Right atrium auricular region (tissue), 2 donors: ENCODE measurements at places on chromosomes 5 and 9. TPM values are rescaled to one million over a fixed set of nuclear protein-coding genes. Genes with fewer than 3 reads are reported as not detected.

GRCh38 chr5:134141331-134142050, 27.0 kb downstream of the TCF7 start:
- H3K27ac ChIP-seq: no peak overlapping the region
- H3K4me3 ChIP-seq: no peak overlapping the region
- DNase-seq: peak; percentile 50
- no peaks in the 10 kb centered on the region for H3K27me3 ChIP-seq
- H3K36me3 ChIP-seq: peaks cover 43% of the 10 kb centered on the region

DNA sequence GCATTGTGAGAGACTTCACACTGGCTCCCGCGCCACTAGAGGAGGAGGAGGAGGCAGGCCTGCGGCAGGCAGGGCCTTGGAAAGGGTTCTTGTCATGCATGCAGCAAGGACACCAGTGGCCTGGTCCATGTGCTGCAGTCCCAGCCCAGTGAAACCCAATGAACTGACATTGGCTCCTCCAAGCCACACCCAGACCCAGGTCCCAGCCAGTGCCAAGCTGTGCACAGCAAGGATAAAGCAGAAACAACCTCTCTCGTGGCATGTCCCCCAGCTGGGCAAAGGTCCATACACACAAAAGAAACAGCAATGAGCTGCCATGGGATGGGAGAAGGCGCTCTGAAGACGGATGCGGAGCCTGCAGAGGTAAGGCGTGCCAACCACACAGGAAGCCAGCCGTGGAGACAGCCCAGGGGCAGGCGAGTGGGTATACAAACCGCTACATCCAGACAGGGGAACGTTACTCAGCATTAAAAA, 89.2 kb downstream of the SEMA4D start:
- no peak overlapping the region for H3K27ac ChIP-seq
- no peaks in the 10 kb centered on the region for H3K27me3 ChIP-seq
- no peak for DNase-seq
- no peaks in the 10 kb centered on the region for H3K36me3 ChIP-seq
- no peaks in the 10 kb centered on the region for H3K4me1 ChIP-seq

DNA sequence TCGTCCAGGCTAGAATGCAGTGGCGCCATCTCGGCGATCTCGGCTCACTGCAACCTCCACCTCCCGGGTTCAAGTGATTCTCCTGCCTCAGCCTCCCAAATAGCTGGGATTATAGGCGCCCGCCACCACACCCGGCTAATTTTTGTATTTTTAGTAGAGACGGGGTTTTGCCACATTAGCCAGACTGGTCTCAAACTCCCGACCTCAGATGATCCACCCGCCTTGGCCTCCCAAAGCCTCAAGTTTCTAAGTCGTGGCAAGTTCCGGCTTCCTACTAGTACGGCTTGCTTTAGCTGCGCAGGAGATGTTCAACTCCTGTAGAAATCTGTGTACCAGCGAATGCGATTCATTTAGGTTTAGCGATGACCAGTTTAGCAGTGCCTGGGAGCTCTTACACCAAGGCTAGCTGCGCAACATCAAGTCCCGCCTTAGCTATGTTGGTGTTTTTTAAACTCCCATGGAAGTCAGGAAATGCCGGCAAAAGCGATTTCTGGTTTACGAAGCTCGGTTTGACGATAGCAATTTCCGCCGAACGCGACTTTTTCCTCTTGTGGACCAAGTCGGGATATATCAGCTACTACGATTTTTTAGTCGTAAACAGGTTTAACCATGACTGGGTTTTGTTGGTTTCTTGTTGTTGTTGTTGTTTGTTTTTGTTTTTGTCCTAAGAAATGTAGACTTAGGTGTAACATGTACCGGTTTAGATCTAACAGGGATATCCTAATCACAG, 46.4 kb downstream of the ANXA2R start:
- peak overlapping the region; percentile 32 for H3K4me3 ChIP-seq
- no peaks in the 10 kb centered on the region for H3K36me3 ChIP-seq
- peaks cover 33% of the 10 kb centered on the region for H3K27me3 ChIP-seq
- DNase-seq: no peak
- peak overlapping the region; percentile 92 for H3K27ac ChIP-seq

GRCh38 chr5:36728697-36729543, 122.5 kb downstream of the SLC1A3 start:
- DNase-seq: no peak
- H3K4me3 ChIP-seq: no peak overlapping the region
- no peaks in the 10 kb centered on the region for H3K27me3 ChIP-seq
- no peak overlapping the region for H3K27ac ChIP-seq
- H3K36me3 ChIP-seq: no peaks in the 10 kb centered on the region

DNA sequence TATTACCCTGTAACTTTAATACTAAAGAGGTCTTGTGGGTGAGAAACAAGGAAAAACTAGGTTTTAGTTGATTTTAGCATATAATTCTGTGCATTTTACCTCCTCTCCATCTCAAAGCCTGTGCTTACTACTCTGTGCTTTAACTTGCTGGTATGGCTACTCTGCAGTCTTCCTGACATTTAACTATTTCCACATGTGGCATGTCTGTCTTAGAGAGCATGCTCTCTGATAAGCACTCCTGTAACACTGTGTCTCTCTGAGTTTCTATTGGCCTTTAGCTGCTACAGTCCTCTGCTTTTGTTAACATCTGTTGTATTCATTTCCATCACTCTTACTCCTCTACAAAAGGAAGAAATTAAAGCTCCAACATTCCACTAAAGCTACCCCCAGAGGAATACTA, 418.3 kb downstream of the RAB3C start:
- no peaks in the 10 kb centered on the region for H3K4me1 ChIP-seq
- no peak for DNase-seq
- H3K27ac ChIP-seq: no peak overlapping the region
- no peaks in the 10 kb centered on the region for H3K36me3 ChIP-seq
- no peak overlapping the region for H3K4me3 ChIP-seq

DNA sequence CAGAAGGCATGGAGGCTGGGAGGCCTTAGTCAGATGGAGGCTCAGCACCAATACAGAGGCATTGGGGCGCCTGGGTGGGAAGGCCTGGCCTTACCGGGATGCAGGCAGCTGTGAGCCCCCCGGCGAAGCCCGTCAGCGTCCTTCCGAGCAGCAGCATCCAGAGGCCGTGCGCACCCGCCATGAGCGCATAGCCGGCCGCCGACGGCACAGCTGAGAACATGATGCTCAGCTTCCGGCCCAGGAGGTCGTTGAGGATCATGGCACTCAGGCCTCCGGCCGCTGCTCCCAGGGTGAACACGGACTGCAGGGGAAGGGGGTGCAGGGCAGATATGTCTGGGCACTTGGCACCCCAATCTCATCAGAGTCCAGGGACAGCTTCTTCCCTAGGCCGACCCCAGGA, 2.0 kb downstream of the SLC2A6 start:
- no peaks in the 10 kb centered on the region for H3K4me1 ChIP-seq
- H3K27me3 ChIP-seq: no peaks in the 10 kb centered on the region
- H3K27ac ChIP-seq: no peak overlapping the region
- no peak for DNase-seq
- H3K4me3 ChIP-seq: no peak overlapping the region
- peaks cover 9% of the 10 kb centered on the region for H3K36me3 ChIP-seq

DNA sequence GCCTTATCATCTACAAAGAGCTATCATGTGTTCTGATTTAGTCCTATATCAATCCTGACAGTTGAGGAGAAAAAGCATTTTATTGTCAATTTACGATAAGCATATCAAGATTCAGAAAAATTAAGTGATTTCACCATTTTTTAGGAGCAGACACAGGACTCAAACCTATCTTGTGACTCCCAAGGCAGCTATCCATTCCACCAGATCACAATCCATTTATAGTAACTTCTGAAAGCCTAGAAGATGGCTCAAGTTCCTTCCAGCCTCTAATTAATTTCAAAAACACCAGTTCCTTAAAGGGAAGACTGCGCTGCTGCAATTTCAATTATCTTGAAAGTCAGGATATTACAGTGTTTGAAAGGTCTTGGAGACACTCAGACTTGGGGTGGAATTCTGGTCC, 114.3 kb downstream of the EPB41L4A start:
- H3K36me3 ChIP-seq: no peaks in the 10 kb centered on the region
- no peak overlapping the region for H3K4me3 ChIP-seq
- no peak for DNase-seq
- peaks cover 6% of the 10 kb centered on the region for H3K4me1 ChIP-seq

GRCh38 chr5:68490406-68490805, 274.9 kb downstream of the PIK3R1 start:
- DNase-seq: no peak
- no peaks in the 10 kb centered on the region for H3K27me3 ChIP-seq
- no peaks in the 10 kb centered on the region for H3K36me3 ChIP-seq
- H3K27ac ChIP-seq: no peak overlapping the region
- no peak overlapping the region for H3K4me3 ChIP-seq

DNA sequence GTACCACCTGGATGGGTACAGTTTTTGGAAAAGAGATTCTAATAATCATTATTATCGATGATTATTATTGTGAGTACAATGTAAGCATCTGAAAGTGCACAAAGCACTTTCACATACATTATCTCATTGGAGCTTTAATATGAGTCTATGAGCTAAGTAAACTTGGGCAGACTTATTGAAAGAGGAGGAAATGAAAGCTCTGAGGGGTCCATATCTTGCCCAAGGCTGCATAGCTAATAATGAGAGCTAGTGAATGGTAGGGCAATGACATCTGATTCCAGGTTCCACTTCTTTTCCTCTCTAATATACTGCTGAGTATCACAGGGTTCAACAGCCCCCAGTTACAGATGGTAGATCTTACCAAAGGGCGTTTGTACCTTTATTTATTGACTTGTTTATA, 26.1 kb downstream of the TIMD4 start:
- H3K27me3 ChIP-seq: no peaks in the 10 kb centered on the region
- no peaks in the 10 kb centered on the region for H3K36me3 ChIP-seq
- no peak overlapping the region for H3K27ac ChIP-seq
- no peak for DNase-seq
- no peak overlapping the region for H3K4me3 ChIP-seq
- H3K4me1 ChIP-seq: no peaks in the 10 kb centered on the region

DNA sequence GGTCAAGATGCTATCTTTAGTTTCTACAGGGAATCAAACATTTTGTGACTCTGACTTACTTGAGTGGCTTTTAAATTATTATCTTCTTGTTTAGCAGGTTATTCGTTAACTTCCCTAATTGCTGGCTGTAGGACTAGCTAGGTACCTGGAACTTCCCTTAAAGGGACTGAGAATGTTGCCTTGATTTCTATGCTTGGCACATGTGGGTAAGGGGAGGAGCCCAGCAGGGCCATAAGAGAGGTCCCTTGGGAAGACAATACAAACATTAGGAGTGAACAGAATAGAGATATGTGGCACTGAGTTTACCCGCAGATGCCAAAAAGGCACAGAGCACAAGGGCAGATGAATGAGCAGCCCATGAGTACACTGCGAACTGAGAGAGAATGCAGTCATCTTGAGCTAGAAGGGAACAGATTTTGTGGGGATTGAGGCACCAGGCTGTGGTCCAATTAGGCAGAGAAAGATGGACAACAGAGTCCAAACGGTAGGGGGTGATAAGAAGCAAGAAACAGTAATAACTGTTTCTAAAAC, 9.8 kb downstream of the CKMT2 start:
- peaks cover 16% of the 10 kb centered on the region for H3K36me3 ChIP-seq
- no peak overlapping the region for H3K4me3 ChIP-seq
- no peaks in the 10 kb centered on the region for H3K27me3 ChIP-seq
- H3K4me1 ChIP-seq: peaks cover 89% of the 10 kb centered on the region
- peak overlapping the region; percentile 59 for H3K27ac ChIP-seq
- no peak for DNase-seq

DNA sequence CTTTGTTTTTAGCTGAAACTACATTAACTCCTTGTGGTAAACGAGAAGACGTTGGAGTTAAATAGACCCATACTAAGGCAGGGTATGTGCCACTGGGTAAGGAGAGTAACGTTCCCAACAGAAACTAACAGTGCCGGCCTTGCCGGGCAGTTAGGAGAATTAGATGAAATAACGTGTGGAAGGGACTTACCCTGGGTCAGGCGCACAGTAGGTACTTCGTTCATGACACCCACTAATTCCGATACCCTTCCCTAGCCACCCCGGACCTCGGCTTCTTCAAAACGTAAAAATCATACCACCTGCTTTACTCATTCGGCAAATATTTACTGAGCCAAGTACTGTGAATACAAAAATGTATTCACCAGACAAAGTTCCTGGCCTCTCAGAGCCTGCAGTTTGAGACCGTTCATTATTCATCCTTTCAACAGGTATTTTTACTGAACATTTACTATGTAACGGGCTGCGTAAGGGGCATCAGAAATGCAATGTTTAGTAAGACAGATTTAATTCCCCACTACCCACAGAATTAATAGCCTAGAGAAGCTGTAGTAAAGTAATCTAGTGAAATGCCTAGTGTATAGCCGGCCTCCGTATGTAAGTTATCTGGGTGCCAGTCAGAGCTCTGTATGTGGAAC, 3.2 kb upstream of the SMIM23 start:
- no peak for DNase-seq
- no peaks in the 10 kb centered on the region for H3K36me3 ChIP-seq
- H3K27me3 ChIP-seq: no peaks in the 10 kb centered on the region
- no peaks in the 10 kb centered on the region for H3K4me1 ChIP-seq
- H3K27ac ChIP-seq: no peak overlapping the region

DNA sequence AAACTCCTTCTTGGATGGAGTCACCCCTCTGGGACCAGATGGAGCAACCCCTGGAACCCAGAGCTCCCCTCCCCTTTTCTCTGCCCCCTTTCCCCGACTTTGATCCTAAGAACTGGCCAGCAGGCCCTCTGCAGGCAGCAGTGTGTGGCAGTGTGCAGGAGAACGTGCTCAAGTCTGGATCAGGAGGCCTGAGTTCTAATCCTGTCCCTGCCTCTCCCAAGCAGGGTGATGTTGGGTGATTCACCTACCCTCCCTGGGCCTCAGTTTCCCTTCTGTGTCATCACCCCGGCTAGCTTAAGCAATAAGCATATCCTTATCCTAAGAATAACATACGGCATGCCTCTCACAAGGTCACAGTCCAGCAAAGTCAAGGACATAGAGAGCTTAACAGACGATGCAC, 67.6 kb downstream of the C9orf50 start:
- H3K4me3 ChIP-seq: no peak overlapping the region
- peaks cover 25% of the 10 kb centered on the region for H3K4me1 ChIP-seq
- H3K27ac ChIP-seq: no peak overlapping the region
- H3K27me3 ChIP-seq: no peaks in the 10 kb centered on the region

DNA sequence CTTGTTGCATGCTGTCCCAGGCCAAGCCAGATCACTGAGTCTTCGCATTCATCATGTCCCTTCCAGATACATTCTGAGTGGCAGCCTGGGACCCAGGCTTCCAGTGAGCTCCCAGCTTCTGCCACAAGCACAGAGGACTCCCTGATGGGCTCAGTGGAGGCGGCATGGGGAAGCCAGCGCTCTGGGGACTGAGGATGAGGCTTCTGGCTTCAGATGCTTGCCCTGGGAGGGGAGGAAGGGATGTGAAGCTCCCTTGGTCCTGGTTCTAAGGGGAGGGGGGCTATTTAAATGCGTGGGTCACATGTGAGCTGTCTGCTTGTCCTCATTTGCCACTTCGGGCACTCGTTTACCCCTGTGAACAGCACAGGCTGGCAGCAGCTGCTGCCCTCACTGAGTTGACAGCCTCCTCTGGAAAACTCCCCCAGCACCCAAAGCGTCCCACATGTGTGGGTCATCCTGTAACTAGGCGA, 174.0 kb downstream of the NR3C1 start:
- no peaks in the 10 kb centered on the region for H3K36me3 ChIP-seq
- H3K4me1 ChIP-seq: no peaks in the 10 kb centered on the region
- no peaks in the 10 kb centered on the region for H3K27me3 ChIP-seq
- DNase-seq: no peak
- H3K4me3 ChIP-seq: no peak overlapping the region

CENPH gene
- total RNA-seq: 1.3 TPM

PCDHGC3 gene
- total RNA-seq: 38.3 TPM

FBP2 gene
- not detected for total RNA-seq

PCDHA9 gene
- total RNA-seq: not detected

KIF12 gene
- total RNA-seq: not detected

FLT4 gene
- 2.0 TPM for total RNA-seq
